ENCODE measurements at places on chromosomes 11 and 22.

DNA sequence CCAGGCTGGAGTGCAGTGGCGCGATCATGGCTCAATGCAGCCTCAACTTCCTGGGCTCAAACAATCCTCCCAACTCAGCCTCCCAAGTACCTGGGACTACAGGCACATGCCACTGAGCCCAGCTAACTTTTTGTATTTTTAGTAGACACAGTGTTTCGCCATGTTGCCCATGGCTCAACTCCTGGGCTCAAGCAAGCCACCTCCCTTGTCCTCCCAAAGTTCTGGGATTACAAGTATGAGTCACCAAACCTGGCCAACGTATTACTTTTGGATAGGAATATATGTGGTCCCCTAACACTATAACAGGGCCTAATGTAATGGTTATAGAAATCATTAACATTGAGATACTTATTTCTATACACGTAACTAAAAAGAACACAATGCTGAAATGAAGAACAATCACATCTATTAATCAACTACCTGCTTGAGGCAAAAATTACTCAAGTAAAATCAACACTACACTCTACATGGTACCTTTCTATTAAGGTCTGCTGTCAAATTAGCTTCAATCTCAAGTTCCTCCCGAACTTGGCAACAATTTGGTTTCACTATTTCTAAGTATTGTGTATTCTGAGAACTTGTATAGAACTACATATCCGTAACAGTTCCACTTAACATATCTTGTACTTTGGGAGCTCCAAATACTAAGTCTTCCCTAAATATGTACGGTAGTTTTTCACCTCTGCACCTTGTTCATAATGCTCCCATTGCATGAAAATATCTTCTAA, 124.9 kb downstream of the FCHSD2 start:
- no peak for DNase-seq

GRCh38 chr11:3049430-3050243, 7.6 kb downstream of the CARS1 start:
- no peak for DNase-seq

DNA sequence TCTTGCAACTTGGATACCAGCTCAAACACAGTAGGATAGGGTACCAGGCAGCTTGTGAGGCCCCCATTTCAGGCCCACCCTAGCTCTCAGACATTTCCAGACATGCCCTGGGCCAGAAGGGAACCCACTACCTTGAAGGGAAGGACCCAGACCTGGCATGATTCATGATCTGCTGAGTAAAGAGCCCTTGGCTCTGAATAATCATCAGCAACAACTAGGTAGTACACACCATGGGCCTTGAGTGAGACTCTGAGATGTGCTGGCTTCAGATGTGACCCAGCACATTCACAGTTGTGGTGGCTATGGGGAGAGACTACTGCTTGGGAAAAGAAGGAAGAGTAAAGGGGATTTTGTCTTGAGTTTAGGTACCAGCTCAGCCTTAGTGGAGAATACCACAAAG, 23.6 kb downstream of the JRKL start:
- no peak for DNase-seq

DNA sequence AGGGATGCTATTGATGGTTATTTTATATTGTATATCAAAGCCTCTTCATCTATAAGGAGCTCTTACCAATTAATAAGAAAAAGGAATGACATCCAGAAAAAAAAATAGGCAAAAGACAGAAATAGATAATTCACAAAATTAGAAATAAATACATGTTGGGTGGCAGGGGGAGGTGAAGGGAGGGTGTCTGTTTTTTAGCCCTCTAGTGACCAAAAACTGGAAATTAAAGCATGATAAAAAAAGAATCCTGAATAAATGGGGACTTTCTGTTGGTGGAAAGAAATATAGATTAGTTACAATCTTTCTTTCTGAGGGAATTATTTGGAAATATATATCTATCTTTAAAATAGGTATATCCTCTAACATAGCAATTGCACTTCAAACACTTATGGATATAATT, 42.0 kb upstream of the TTC36 start:
- no peak for DNase-seq

DNA sequence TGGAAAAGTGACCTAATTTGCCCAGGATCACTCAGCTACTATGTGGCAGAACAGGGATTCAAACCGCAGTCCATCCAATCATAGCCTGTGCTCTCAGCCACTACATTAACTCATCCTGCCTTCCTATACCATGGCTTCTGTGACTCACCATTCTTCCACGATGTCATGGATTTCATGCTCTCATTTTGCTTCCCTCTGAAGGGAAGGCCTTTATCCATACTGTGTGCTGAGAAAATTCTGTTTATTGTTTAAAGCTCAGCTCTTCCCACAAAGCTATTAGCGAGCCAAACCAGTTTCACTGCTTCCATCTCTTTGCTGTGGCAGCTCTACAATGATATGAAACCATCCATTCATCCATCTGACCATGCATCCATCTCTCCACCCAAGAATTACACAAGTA, 289.9 kb downstream of the TENM4 start:
- DNase-seq: no peak

- no peak for DNase-seq
Observed at GRCh38 chr11:90774727-90775566, 552.1 kb upstream of the CHORDC1 start.

DNA sequence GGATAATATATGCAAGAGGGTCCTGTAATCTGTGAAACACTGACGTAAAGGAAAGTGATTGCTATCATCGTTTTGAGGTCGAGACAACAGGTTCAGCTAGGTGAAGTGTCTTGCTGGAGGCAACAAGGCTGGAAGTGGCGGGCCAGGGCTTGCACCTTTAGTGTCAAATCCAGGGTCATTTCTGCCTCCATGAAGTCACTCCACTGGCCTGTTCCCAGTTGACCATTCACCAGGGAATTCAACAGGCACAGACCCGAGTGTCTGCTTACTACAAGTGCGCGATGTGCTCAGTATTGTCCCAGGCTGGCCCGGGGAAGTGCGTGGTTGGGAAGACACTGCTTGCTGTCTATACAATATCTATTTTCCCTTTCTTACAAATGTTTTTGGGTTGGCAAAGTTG, 225.0 kb downstream of the CEP164 start:
- DNase-seq: no peak

- DNase-seq: no peak
Observed at GRCh38 chr11:69207165-69207889, 51.6 kb downstream of the SMIM38 start.

DNA sequence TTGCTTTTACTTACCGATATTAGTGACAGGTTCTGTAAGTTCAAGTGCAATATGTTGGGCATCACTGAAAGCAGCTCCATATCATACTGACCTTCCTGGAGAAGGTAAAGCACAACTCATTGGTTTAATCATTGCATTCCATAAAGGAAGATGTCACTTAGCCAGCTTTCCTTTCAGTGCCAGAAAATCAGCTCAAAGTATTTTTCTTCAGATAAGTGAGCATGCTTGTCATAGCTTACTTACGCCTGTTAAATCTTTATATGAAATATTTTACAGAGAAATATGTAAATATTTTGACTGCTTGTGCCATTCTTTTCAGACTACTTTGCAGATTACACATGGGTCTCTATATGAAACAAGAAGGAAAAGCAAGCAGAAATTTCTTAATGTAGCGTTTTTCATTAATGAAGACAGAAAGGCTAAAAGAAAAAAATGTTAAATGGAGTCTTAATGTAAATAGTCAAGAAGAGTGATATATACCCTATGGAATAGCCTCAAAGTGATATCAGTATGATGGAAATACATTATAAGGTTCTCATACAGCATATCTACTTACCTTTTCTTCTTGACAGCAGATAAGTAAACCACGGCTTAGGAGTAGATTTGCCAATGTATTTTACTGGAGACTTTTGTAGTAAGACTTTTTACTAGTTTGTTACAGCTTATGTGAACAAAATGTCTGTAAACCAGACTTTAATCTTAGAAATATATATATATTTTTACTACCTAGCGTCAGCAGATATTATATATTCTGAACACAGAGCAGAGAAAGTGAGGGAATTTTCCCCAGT, 649.7 kb downstream of the METTL15 start:
- DNase-seq: no peak

DNA sequence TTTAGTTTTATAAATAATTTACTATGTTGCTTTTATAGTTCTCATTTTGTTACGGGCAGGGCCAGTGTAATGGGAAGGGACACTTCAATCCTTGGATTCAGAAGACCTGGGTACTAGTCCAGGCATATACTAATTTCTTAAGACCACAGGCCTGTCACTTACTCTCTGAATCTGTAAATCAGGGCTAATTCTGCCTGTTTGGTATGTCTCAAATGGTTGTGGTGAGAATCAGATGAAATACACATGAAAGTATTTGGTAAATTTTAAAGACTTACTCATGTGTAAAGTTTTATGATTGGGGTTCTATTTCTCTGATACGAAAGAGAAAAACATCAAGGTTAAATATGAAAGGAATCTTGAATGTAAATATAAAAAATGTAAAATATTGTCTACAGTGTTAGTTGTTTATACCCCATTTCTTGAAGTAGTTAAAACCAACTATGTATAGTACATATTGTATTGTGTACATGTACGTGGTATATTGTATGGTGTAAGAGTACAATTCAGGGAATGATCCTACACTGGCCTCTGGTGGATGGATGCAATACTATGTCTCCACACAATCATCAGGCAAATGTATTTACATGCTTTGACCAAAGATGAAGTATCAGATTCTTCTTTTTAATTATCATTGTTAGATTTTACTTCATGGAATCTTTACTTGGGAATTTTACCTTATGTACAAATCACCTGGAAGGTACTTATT, 24.5 kb upstream of the RAG2 start:
- DNase-seq: no peak

- peak; percentile 50 for DNase-seq
Observed at GRCh38 chr11:84384731-84385130, 1098.6 kb upstream of the CCDC90B start.

DNA sequence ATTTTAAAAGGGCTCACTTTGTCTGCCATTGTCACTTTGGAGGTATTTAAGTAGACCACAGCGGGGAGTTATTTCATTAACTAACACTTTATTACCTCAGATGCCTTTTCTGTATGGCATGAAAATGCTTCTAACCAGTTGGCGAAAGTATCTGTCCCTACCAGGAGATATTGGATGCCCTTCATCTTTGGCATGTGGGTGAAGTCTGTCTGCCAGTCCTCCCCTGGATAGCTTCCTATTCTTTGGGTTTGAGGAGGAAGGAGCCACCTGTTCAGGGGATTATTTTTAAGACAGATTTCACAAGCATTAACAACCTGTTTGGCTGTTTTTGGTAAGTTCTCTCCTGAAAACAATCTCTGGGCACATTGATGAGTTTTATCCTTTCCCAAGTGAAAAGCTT, 17.1 kb downstream of the MS4A6E start:
- no peak for DNase-seq

DNA sequence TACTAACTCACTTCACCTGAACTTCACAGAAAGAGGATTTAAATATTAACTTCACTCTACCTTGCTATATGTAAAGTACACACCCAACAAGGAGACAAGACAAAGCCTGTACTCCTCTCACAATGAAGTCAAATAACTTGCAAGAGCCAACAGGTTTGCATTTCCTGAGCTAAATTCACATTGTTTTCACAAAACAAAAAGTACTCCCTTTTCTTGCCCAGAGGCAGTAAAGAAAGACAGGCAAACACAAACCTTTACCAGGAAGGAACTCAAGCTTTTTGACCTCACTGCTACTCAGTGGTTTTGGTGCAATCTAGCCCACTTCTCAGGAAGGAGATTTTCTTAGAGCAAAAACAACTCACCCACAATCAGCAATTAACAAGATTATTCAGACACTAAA, 15.7 kb downstream of the USP28 start:
- DNase-seq: no peak

DNA sequence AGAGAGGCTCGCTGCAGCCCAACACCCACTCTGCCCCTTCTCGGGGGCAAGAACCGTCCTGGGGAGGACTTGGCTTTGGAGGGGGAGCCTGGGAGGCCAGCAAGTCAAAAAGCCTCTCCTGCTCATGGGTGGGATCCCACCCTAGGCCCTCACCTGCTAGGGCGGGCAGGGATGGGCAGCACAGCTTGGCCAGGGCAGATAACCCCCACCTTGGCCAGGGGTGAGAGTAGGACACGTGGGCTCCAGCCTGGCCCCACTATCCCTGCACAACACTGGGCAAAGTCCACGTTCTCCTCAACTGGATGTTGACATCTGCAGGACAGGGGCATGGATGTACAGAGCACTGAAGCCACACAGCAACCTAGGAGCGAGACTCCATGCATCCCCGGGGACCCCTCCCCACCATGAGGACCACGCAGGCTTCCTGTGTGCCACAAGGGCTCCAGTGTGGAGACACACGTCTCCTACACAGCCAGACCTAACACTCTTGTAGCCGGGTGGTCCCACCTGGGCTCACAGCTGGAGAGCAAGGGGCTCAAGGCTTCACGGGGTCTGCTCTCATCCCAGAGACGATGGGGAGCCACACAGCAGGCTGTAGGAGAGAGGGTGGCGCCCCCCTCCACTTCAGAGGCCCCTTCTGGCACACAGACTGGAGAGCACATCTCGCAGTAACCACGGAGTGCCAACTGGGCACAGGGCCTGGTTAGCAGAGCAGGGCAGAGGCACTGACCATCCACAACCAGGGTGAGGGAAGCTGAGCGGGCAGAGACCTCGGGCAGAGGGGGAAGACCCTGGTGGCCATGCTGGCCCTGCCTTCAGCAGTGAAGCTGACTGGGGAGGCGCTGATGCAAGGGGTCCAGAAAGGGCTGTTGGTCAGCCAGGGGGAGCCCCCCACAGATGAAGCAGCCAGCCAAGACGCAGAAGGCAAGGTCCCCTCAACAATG, 171.1 kb downstream of the CRYBB2 start:
- DNase-seq: no peak

DNA sequence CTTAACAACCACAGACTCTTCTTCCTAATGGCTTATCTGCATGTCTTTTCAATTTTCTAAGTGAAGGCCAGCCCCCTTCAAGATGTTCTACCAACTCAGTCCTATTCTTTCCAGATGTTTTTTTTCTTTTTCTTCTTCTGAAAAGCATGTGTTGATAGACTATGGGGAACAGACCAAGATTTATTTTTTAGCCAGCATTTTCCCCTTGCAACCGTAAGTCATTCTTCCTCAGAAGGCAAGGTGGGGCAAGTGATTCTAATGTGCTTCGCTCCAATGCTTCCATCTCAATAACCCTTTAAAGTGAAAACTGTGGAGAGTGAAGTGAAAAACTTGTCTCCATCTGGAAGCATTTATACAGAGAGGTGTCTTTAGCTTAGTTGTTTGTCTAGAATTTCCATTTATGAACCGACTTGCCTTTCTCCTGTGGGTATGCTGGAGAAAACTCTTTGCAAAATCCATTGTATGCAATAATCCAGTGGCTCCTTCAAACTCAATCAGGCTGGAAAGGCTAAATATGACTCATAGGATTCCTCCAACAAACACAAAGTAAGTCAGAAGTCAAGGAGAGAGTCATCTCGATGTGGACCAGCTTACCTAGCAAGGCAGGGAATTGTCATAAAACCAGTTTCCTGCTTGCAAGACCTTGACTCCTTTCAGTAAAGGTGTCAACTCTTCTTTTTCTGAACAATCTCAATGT, 83.7 kb downstream of the MAML2 start:
- DNase-seq: no peak

- no peak for DNase-seq
Observed at GRCh38 chr11:111000400-111001080, 245.0 kb upstream of the POU2AF2 start.

- DNase-seq: no peak
Observed at GRCh38 chr22:40008726-40009291, 14.1 kb downstream of the FAM83F start.

- DNase-seq: no peak
Observed at GRCh38 chr11:96486890-96487611, 97.2 kb downstream of the JRKL start.

- no peak for DNase-seq
Observed at GRCh38 chr11:14179116-14179820, 179.7 kb downstream of the RRAS2 start.
